Activated CD8-positive, alpha-beta memory T cell treated with anti-CD3 and anti-CD28 coated beads, Interleukin-2, amount 50 U/mL, for 48 hours (primary cell): ENCODE measurements at places on chromosomes 7 and 10.

GRCh38 chr10:90614631-90615030, 243.2 kb downstream of the HTR7 start:
- DNase-seq, result no peak

DNA sequence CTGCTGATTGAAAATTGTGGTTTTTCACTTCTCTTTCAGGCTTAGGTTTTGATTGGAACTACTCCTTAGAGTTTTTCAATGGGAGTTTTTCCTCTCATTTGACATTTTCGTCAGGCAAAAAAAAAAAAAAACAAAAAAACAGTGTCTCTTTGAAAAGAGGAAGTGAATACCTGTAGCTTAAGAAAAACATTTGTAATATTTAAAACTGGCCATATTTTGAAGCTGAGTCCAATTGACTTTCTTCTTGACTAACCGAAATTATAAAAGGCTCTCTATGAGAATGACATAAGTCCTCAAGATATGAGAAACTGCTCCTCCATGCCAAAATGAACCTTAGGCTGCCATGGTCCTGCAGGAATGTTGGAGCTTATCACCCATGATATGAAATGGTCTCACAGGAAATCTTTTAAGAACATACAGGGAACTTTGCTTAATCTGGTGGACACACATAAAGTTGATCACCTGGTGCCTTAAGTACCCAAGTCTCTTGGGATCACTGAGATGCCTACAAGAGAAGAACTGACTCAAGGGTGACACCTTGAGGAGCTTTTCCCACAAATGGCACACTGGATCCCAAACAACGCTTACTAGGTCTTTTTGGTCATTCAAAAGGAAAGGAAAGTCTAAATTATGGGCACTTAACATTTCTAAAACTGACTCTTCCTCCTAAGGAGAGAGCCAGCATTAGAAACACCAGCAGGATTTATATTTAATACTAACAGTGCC, 263.4 kb downstream of the CDC14C start:
- no peak for DNase-seq

DNA sequence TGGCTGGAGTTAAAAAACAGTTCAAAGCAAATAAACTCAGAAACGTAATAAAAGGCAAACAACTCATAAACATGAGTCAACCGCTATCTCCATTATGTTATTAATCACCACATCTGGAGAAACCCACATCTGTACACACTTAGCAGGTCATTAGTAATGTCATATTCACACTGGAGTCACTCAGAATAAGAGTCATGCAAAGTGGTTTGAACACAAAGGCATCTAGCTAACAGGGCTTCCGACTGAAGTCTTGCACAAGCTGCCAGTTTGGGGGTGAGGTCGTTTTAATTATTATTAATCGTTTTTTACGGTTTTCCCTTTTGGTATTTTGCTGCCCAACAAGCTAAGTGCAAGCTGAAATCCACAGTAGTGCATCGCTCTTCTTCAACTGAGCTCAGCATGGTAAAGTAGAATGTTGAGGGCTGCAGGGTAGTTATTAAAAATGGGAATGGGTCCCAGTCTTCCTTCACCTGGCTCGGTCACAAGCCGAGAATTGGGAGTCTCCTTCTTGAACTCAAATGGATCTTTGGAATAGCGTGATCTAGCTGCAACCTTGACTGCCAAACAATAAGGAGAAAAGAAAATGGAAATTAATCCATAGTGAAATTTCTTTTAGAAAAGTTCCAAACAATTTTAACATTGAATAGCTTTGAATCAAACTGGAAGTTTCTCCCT, 663.5 kb downstream of the KCNMA1 start:
- no peak for DNase-seq

- no peak for DNase-seq
Measured at GRCh38 chr7:98619450-98620321, 2.6 kb downstream of the NPTX2 start.

GRCh38 chr7:45658716-45659495, 84.7 kb downstream of the ADCY1 start:
- no peak for DNase-seq

DNA sequence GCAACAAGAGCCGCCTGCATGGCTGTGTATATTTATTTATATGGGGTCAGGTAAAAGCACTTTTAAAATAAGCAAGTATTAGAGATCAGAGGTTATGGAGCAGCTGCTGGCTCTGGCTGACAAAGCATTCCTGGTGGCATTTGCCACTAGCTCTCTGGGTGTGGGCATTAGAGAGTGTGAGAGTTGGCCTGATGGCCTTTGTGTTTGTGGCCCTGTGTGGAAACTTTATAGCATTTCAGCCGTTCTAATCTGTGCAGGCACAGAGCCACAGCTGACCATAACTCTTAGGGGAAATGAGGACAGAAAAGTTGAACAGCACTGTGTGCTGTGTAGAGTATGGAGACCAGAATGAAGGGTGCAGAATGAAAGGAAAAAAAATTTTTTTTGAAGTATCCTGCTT, 118.9 kb downstream of the AUTS2 start:
- no peak for DNase-seq

GRCh38 chr10:91582153-91582554, 50.7 kb downstream of the PPP1R3C start:
- no peak for DNase-seq

DNA sequence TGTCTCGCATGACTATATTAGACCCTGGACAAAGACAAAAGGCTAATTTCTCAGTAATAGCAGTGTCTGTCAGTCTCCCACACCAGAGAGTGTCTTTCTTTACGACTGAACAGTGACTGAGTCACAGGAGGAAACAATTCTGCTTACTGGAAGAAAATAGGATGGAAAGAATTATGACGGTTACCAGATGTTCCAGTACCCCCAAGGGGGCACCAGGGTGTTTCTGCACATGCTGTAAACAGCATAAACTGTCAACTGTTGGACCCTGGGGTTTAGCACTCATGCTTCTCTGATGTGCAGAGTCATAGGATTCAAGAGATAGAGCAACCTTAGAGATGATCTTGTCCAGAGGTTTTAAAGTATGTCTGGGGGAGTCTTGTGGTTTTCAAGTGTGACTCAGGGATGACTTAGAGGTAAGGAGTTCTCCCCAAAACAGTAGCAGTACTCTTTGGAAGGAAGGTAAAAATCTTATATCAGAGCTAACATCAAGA, 291.7 kb downstream of the THSD7A start:
- no peak for DNase-seq

DNA sequence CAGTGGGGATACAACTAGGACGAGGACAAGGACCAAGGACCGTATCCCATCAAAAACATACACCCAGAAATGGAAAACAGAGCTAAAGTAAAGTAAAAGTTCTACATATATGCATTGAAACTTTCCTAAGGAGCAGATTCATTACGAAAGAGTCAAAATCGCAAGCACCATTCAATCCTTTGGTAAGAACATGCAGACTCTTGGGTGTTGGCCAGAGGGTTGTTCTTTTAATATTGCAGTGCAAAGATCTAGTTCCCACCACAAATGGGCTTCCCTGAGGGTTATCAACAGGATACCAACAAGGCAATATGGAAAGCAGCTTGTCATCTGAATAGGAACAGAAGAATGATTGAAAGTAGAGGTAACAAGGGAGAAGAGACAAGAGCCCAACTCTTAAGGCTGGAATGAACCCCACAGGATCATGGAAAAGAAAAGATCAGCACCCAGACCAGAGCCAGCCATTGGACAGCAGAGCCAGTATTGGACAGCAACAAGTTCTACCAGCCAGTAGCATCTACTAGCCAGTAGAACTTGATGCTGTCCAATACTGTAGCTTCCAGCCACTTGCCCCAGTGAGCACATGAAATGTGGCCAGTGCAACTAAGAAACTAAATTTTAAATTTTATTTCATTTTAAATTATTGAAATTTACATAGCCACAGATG, 66.0 kb downstream of the OSBPL3 start:
- no peak for DNase-seq

GRCh38 chr7:26954951-26955350, 90.6 kb upstream of the SKAP2 start:
- DNase-seq, result no peak

GRCh38 chr7:151850491-151851124, 26.3 kb downstream of the PRKAG2 start:
- no peak for DNase-seq

DNA sequence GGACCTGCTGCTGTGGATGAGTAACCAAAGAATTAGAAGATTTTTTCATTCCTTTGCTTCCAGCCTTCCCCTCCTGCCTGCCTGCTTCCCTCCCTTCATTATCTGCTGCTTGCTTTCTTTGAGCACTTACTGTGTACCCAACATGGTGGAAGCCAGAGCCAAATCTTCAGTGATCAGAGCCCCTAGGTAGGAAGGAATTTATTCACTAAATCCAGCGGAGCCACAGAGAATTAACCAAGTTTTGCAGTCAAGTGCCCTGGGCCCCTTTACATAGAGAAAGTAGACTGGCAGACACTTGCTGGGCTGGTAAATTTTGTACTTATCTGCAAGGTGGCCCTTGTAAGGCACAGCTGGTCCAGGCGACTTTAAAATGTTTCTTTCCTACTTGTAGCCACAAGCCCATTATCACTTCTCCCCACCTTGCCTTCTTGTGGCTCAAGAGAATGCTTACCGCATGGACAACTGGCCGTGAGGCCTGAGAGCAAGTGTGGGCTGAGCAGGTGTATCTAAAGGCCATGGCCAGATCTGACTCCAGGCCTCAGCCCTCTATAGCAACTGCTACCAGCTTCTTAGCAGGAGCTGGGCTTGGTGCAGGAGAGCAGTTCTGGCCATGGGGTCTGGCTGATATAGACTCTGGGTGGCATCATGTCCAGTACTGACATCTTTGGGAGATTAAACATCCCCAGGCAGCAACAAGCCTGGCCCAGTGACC, 11.1 kb downstream of the UNC5B start:
- DNase-seq, result no peak

DNA sequence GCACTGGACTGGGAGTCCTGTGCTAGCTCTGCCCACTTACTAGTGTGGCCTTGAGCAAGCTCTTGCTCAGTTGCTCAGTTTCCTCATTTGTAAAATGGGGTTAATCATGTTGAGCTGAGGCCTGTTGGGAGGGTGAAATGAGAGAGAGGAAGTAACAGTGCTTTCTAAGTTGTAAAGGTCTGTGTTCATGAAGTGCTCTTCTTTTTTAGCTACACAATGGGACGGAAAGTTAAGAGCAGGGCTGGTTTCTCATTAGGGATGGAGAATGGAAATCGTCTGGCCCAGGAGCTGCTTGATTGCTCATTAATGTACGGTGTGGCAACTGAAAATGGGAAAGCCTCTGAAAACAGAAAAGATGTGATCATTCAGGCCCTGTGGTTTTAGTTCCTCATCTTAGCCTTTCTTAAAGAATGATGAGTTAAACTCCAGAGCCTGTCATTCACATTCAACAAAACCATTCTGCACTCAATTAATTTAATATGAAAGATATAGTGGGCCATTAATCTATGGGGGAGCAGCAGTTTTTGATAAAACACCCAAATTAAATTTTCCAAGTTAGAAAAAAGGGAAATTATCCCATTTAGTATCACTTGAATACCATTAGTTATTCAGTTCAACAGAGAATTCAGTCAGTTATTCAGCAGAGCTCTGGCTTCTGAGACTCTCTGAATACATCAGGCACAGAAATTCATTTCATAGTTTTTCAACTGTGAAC, 60.5 kb downstream of the SH2D4B start:
- DNase-seq, result no peak

- no peak for DNase-seq
Measured at GRCh38 chr7:83301416-83301815, 138.7 kb upstream of the PCLO start.

DNA sequence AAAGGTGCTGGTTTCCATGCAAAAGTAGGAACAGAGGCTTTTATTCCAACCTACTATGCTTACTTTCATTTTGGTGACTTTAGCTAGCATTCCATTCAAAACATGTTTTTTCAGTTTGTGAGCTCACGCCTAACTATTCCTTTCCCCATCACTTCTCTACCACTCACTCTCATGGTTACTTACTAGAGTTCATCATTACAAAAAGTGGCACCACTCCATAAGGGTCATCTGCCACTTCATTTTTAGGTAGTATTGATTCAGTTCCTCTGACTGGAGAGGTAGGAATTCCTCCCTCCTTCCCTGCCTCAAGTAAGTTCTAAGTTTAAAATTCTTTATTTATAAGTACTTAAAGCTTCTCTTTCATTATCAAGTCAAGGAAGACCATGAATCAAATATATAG, 543.1 kb downstream of the HTR7 start:
- no peak for DNase-seq

DNA sequence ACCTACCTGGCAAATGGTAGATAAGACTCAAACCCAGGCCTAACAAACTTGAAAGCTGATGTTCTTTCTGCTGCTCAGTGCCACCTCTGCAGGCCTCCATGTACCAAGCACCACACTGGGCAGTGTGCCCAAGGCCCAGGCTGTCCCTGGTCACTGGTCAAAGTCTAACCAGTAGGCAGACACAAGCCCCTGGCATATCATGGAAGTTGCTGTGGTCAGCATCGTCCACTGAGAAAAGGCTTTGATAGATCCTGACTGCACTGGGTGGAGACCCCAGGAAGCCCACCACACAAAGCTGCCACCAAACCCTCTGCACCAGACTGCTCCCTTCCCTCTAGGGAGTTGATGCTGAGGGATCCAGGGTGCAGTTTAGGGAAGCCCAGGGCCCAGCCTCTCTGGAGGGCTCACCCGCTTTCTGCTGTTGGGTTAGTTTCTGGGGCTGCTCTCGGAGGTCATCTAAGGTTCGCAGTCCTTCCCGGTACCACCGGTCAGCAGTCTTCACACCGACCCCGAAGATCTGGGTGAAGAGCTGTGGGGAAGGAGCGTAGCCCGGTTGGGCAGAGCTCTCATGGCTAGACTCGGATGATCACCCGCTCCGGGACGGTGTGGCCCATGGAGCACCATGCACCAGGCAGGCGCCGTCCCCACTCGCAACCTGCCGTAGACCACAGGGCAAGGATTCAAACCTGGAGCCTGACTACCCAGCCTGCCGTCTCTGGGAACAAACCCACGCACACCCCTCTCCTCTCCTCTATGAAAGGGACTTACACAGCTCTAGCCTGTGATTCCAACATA, 6.0 kb downstream of the POLM start:
- DNase-seq, result no peak

GRCh38 chr10:86830043-86830591, 73.7 kb downstream of the BMPR1A start:
- DNase-seq, result no peak

- DNase-seq, result no peak
Measured at GRCh38 chr7:105673367-105674084, 92.2 kb upstream of the EFCAB10 start.

DNA sequence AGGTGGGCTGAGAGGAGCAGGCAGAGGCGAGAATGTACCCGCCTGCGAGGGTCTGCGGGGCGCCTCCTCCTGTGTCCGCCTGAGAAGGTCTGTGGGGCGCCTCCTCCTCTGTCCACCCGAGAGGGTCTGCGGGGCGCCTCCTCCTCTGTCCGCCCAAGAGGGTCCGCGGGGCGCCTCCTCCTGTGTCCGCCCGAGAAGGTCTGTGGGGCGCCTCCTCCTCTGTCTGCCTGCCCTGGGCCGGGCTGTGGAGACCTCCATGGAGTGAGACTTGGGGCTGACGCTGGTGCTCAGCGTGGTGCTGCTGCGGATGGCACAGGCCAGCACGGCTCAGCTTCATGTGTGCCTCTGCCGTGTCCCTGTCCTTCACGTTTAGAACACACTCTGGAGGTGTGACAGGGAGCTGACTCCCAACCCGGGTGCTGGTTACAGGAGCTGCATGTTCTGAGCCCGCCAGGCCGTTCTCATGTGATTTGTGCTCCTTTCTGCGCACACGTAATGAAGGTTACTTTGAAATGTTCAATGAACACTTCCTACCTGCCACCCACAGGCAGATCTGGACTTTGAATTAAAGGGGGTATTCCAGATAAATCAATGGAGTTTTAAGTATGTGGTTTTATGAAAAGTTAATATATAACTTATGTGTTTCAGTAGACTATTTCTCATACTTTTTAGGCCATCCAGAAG, 20.5 kb upstream of the GET4 start:
- no peak for DNase-seq
